Ureter (tissue), 1 donor: ENCODE measurements at places on chromosomes 7 and 10.

- no peak for DNase-seq
Measured at GRCh38 chr10:17989908-17990767, 38.4 kb downstream of the SLC39A12 start.

GRCh38 chr10:33612116-33612515 lies 277.6 kb upstream of the NRP1 start:
- DNase-seq: no peak

DNA sequence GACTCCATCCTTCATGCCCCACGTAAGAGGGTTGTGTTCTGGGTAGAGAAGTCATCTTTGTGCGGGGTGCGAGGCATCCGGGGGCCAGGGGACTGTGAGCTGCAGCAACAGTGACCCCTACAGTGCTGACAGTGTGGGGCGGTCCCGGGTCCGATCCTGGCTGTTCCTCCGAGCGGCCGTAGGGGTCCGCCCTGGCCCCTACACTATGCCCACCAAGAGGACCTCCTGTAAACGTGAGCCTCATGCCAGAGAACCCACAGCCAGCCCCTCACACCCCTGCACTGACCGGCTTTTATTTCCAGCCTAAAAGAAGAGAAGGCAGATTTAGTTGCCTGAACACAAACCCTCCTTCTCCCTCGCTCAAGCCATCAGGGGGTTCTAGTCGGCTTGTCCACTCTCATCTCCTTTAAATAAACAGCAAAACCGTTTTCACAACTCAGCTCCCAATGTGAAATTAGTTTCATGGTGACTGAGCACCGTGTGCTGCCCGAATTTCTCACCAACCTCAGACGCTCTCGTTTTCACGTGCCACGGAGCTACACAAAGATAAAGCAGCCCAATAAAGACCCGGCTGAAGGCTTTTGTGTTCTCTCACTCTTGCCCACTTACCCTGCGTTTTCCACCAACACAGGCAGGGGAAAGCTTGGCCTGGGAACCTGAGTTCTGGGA lies 588.6 kb downstream of the PTPRN2 start:
- no peak for DNase-seq

DNA sequence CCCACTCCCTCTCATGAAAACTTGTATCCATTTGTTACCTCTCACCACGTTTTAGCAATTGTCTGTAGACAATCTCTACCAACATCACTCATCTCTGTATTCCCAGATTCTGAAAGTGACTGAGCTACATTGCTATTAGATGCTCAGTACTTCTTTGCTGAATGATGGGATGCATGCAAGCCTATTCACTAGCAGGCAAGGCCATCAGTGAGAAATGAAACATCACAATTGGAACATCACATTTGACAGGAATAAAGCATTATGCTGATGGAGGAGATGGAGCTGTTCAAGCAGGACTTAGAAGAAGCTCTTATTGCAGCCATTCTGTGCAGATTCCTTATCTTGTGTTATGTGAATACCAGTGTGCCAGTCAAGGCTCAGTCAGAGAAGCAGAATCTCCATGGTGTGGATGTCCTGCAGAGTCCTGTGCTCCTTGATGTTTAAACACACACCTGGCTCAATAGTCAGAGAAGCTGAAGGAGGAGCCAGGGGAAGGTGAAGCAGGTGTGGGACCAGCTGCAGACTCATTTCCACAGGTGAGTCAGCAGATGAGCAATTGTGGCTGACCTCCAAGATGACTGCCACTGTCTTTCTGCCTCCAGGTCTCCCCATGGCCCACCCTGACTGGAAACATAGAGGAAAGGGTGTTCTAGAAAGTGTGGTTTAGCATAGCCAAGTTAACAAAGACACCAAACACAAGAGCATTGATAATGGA lies 965.5 kb downstream of the GRID1 start:
- DNase-seq: no peak

DNA sequence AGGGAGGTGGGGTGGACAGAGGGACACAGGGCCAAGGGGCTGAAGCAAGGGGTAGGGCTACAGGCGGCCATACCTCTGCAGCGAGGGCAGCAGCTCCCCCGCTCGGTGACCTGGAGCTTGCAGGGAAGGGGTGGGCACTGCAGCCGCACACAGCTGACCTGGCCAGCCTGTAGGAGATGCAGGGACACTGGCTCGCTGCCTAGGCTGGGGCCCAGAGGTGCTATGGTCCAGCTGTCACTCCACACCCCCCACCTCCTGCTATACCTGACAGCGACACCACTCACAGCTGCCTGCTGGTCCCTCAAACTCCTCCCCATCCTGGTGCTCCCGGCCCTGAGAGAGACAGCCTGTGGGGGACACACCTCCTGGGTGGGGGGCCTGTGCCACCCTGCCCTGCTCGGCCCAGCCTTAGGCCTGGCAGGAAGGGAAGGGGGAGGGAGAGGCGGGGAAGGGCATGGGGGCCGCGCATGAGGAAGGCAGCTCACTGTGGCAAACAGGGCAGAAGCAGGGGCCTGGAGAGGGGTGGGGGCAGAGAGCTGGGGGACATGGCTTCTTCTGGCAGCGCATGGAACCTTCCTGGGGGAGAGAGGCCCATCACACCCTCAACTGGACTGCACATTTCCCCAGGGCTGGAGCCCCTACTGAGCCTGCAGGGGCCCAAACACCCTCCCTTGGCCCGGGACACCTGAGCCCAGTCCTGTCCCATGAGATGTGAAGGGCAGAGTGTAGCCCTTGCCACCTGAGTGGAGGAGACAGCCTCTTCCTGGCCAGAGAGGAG lies 23.9 kb downstream of the ATP6V1F start:
- DNase-seq: no peak

DNA sequence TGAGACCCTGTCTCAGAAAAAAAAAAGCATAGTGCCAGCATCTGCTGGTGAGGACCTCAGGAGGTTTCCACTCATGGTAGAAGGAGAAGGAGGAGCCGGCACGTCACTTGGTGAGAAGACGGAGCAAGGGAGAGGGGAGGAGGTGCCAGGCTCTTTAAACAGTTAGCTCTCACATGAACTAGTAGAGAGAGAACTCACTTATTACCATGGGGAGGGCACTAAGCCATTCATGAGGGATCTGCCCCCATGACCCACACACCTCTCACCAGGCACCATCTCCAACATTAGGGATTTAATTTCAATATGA lies 62.9 kb upstream of the VKORC1L1 start:
- no peak for DNase-seq

DNA sequence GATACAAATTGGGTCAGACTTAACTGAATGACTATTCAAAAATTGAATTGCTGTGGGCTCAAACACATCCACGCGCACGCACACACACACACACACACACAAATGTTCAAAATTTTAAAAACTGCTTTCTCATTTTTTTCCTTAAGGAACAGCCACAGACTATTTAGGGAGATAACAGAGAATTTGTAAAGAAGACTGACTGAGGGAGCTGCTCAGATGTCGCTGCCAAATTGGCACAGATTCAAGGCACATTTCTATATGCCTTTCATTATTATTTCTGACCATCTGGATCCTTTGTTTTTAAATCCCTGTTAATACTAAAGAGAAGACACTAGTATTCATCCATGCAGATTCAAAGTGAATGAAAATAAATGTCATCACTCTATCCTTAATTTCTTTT lies 154.8 kb downstream of the DGKB start:
- no peak for DNase-seq
